ENCODE measurements at places on chromosomes 6 and 20.

DNA sequence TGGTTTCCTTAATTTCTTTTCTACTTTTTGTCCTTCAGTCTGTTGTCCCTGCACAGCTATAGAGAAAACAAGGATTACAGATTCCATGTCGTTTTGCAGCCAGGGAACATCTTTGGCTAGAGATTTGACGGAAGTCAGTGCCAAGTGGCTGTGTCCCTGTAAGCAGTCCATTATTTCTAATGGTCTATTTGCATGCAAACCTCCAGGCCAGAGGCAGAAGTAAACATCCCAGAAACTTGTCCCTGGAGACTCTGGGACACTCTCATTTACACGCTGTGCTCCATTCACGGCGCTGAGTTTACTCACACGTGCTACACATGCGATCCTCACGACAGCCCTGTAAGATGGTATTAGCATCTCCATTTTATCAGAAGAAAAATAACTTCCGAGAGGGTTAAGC lies 355.5 kb downstream of the PRKN start:
- no peak for DNase-seq

- DNase-seq, result no peak
These were observed 5.9 kb downstream of the NKX2-4 start for GRCh38 chr20:21391185-21391971.

GRCh38 chr6:15929685-15930084 lies 199.2 kb upstream of the MYLIP start:
- no peak for DNase-seq

DNA sequence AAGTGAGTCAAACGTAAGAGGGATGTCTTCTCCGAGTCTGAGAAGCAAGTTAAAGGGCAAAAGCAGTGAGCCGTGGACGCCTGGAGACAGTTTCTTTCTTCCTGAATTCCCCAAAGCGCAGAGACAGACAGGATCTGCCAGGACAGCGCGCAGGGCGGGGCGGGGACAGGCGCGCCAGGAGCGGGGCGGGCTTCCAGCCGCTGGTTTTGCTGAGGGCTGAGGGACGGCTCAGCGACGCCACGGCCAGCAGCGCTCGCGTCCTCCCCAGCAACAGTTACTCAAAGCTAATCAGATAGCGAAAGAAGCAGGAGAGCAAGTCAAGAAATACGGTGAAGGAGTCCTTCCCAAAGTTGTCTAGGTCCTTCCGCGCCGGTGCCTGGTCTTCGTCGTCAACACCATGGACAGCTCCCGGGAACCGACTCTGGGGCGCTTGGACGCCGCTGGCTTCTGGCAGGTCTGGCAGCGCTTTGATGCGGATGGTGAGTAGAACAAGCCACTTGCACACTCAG lies at the start of gene SCGN:
TSS of gene SCGN (plus strand) at position 209 of the 509 bp plus-strand sequence. CDS start at position 398, 189 bp downstream.
- DNase-seq, result no peak

- no peak for DNase-seq
These were observed 50.2 kb downstream of the GFRA4 start for GRCh38 chr20:3612795-3613572.

- DNase-seq, result no peak
These were observed 312 bp downstream of the TXNDC5 start for GRCh38 chr6:7910298-7910653.

DNA sequence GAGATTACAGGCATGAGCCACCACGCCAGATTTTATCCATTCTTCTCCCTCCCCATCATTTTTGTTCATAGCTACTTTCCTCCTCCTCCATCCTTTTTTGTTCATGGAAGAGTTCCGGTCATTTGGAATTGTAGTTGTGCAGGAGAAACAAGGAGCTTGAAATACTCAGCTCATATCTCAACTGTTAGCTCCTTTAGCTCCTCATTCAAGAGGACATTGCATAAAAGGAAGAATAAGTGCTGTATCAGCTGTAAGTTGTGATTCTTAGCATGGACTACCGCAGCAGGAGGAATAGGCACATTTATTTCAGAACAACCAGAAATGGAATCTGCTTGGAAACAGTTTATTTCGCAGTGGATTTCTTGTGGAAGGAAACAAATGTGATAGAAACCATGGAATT lies 7.6 kb downstream of the STXBP5 start:
- DNase-seq, result no peak

DNA sequence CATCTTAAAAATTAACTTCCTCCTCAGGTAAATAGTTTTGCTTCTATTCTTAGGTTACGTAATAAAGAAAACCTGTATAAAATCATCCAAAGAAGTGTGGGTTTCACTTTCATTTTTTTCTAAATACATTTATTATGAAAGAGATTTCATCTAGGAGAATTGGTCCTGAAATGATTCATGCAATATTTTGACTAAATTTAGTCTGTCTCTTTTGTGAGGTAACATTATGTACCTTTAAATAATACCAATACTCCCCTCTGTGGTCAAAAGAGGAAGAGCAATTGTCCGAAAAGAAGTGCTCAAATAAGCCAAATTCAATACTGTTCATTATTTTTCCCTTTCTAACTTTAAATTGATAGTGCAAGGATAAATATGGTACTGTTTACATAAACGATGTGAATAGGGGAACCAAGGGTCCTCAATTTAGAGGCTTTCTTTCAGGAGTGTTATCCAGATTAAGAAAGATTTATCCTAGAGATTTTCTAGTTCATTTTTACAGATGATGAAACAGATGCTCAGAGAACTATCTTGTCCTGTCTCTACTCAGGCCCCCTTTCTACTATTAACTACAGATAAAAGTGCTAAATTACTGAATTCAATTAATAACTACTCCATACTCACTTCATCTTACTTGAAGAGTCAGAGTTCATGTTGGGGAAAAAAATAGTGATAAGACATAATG lies 26.2 kb downstream of the CYP39A1 start:
- DNase-seq, result no peak

GRCh38 chr6:6751619-6752023 lies 163.1 kb downstream of the LY86 start:
- no peak for DNase-seq

DNA sequence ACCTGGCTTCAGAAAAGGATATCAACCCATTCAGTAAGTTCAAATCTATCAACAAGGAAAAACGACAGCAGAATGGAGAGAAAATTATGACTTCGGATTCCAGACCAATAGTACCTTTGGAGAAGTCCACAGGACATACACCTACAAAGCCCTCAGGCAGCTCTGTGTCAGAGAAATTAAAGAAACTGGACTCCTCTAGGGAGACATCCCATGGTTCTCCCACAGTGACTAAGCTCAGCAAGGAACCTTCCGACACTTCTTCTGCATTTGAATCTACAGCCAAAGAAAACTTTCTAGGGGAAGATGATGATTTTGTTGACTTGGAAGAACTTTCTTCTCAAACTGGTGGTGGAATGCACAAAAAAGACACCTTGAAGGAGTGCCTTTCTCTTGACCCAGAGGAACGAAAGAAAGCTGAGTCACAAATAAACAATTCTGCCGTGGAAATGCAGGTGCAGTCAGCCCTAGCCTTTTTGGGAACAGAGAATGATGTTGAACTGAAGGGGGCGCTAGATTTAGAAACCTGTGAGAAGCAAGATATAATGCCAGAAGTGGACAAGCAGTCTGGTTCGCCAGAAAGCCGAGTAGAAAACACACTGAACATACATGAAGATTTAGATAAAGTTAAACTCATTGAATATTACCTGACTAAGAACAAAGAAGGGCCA lies 67.4 kb upstream of the HINT3 start:
- no peak for DNase-seq

GRCh38 chr20:47241345-47241781 lies 115.1 kb downstream of the ZMYND8 start:
- no peak for DNase-seq

DNA sequence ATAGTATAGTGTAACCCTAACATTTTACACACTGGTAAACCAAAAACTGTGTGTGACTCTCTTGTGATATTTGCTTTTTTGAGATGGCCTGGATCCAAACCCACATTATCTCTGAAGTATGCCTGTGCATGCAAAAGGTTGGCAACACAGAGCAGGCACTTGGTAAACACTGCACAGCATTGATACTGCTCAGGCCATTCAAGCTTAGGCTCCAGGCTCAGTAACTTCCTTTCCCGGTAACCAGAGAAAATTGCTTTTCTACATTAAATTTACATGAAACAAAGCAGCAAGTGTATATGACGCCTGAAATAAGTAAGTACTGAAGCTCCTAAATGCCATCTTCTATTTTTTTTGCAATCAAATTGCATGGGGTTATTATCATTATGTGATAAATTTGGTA lies 205.7 kb downstream of the EPM2A start:
- no peak for DNase-seq

GRCh38 chr6:34021554-34022190 lies 124.2 kb downstream of the GRM4 start:
- DNase-seq, result no peak

- no peak for DNase-seq
These were observed 20.9 kb downstream of the IGF2R start for GRCh38 chr6:159989492-159990480.

GRCh38 chr20:50292591-50293283 lies 102.1 kb downstream of the CEBPB start:
- no peak for DNase-seq

GRCh38 chr6:1118287-1118647 lies 193.6 kb upstream of the FOXQ1 start:
- DNase-seq, result no peak

GRCh38 chr20:19813846-19814640 lies 56.0 kb downstream of the RIN2 start:
- DNase-seq, result no peak

DNA sequence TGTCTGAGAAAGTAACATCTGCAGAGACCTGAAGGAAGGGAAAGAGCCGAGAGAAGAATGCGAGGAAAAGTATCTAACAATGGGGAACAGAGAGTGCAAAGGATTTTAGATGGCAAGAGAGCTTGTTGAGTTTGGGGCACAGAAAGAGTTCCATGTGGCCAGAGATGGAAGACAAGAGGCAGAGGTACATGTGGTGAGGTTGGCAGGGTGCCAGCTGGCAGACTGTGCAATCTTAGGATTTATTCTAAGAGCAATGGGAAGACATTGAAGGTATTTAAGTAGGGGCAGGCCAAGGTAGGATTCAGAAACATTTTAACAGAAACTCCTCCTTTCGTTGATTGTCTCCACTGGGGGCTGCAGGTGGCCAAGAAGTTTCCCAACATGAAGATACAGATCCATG lies 20.4 kb upstream of the LBP start:
- DNase-seq, result no peak

DNA sequence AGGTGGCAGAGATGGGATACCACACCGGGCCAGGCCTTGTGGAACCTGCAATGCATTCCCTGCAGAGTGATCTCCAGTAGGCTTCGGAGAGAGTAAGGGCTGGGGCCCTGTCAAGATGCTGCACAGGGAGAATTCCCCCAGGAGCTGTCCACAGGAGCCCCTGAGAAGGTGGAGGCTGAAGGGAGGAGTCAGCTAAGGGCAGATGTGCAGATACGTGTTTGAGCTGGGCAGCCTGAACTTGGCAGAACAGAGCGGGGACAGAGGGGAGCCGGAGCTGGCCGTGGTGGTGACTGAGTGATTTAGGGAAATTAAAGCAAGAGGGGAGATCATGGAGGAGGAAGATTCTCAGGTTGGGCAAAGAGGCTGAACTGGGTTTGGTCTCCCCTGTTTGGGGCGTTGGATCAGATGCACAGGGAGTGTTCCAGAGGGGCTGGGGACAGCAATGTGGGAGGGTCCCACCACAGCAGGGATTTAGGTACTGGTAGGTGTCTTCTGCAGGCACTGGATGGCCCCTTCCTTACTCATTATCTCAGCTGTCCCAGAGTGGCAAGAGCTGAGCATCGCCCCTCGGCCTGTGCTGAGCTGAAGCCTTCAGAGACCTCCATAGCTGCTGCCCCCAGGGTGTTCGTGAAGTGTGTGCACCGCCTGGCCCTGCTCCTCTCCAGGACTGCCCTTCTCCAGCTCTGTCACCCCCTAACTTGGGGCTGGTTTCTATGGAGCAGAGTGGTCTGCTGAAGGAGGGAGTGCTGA lies 3.8 kb upstream of the NCR2 start:
- DNase-seq, result no peak

GRCh38 chr20:48184229-48184628 lies 398.9 kb upstream of the SULF2 start:
- no peak for DNase-seq

DNA sequence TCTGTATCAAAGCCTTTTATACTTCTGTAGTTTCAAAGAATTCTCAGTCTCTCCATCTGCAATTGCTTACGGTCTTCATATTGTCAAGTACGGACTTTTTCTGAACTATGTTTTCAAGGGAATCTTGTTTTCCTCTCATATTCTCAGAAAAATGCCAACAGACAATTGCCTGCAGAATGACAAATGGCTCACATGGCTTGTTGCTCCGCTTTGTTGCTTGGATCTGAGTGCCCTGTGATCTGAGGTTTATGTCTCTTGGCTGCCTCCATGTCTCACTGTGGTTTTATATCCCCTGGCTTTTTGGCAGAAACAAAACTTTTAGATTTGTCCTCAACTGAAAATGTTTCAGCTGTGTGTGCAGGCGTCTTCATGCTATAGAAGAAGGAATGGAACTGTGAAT lies 285.4 kb upstream of the CHD6 start:
- DNase-seq, result no peak

- no peak for DNase-seq
These were observed 55.9 kb downstream of the IL22RA2 start for GRCh38 chr6:137117581-137117980.

- DNase-seq, result no peak
These were observed 59.2 kb downstream of the PHF20 start for GRCh38 chr20:35831029-35831428.

- DNase-seq, result no peak
These were observed 16.3 kb downstream of the TRAF3IP2 start for GRCh38 chr6:111589366-111589765.

- no peak for DNase-seq
These were observed 9.5 kb upstream of the UQCC2 start for GRCh38 chr6:33720998-33721397.

- DNase-seq, result no peak
These were observed 27.3 kb downstream of the NR2E1 start for GRCh38 chr6:108193131-108193530.

DNA sequence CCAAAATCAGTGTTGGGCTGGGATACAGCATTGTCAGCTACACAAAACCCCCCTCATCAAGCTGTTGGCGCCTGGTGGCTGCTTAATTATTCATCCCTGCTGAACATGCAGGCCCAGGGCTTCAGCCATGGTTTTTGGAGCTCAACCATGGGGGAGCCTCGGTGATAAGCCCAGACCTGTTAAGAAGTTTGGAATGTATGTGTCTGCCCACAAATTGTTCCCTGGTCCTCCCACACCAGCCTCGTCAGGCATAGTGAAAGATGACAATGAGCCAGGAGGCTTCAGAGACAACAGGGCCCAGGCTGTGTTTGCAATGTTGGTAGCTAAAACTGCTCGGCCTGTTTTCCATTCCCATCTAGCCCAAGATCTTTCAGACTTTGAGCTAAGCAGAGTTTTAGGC lies 34.8 kb upstream of the SIRPA start:
- no peak for DNase-seq

GRCh38 chr20:40720826-40721225 lies 31.8 kb upstream of the MAFB start:
- DNase-seq, result no peak

GRCh38 chr6:31205638-31206037 lies 35.2 kb upstream of the POU5F1 start:
- DNase-seq, result no peak

- DNase-seq, result no peak
These were observed 16.8 kb downstream of the SCML4 start for GRCh38 chr6:107807196-107807811.
